Endothelial cell of umbilical vein (primary cell): ENCODE measurements at places on chromosomes 5 and 9. TPM values are rescaled to one million over a fixed set of nuclear protein-coding genes. Genes with fewer than 3 reads are reported as not detected.
A peak's percentile ranks its signal among the peaks of the same experiment; 100 is the strongest.

Gene TRIM32
- 18.2 and 18.4 TPM in 2 replicates for total RNA-seq

Gene NIPSNAP3A
- 27.2 and 27.8 TPM in 2 replicates for total RNA-seq

- H3K36me3 ChIP-seq, result no peaks in the 10 kb centered on the region
- peaks cover 38% of the 10 kb centered on the region for H3K27me3 ChIP-seq
- no peak overlapping the region for H3K27ac ChIP-seq
- peaks cover 6% of the 10 kb centered on the region for H3K4me1 ChIP-seq
- DNase-seq, result no peak
Measured at GRCh38 chr5:36606036-36606427, 374 bp upstream of the SLC1A3 start.

- no peaks in the 10 kb centered on the region for H3K27me3 ChIP-seq
- H3K4me1 ChIP-seq, result no peaks in the 10 kb centered on the region
- H3K36me3 ChIP-seq, result peaks cover 2% of the 10 kb centered on the region
- no peak overlapping the region for H3K4me3 ChIP-seq
- no peak for DNase-seq
Measured at GRCh38 chr5:151820903-151821302, 49.1 kb downstream of the G3BP1 start.

DNA sequence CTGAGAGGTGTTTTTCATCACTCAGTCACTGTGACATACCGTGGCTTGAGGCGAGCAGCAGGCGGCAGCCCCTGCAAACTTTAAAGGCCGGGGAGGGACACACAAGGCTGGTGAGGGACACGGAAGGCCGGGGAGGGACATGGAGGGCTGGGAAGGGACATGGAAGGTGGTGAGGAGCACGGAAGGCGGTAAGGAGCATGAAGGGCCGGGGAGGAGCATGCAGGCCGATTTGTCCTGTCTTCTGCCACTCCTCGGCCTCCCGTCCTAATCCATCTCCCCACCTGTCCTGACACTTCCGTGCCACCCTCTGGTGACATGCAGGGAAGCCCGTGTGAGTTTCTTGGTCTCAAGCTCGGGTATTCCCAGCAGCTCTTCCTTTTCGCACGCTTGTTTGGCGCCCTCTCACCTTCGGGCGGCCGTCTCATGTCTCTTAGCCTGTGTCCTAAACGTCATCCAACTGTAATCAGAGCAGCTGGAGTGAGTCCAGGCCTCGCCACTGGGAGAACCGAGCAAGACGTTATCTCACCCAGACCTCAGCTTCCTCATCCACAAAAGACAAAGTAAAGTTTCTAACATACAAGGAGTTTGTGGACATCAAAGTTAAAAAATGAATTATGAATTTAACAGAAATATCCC lies 126.5 kb downstream of the MRPL36 start:
- no peak overlapping the region for H3K27ac ChIP-seq
- no peaks in the 10 kb centered on the region for H3K4me1 ChIP-seq
- H3K36me3 ChIP-seq, result no peaks in the 10 kb centered on the region
- H3K27me3 ChIP-seq, result peaks cover 10% of the 10 kb centered on the region

- H3K27ac ChIP-seq, result no peak overlapping the region
- DNase-seq, result no peak
- H3K27me3 ChIP-seq, result no peaks in the 10 kb centered on the region
- H3K4me1 ChIP-seq, result no peaks in the 10 kb centered on the region
- no peaks in the 10 kb centered on the region for H3K36me3 ChIP-seq
- no peak overlapping the region for H3K4me3 ChIP-seq
Measured at GRCh38 chr5:131367219-131367860, 103.5 kb downstream of the CDC42SE2 start.

DNA sequence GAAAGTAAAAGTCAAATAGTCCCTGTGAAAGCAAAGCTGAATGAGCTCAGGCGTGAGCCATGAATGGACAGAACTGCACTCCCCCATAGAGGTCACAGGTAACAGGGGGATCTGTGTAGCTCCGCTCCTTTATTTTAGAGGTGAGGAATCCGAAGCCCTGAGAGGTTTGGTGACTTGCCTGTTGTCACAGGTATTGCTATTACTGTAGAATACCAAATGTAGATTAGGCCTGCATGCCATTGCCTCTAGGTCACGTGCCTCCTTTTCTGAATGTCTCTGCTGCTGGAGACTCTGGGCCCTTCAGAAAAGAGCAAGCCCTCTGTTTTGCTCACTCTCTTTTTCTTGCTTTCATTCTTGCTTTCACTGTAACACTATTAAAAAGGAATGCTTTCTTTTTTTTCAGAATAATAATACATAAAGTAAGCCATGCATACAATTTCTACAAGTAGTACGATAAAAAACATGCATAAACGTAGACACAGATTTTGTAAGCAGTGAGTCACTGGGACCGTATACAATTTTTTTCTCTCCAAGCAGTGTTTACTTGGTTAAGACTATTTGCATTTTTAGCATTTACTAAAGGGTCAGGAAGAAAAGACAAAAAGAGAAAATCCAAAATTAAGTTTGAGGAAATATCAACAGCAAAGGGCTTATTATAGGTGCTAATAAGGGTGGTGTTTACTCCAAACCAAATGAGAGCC lies 568.7 kb upstream of the ADAMTS16 start:
- no peaks in the 10 kb centered on the region for H3K36me3 ChIP-seq
- H3K27ac ChIP-seq, result no peak overlapping the region
- no peak overlapping the region for H3K4me3 ChIP-seq
- H3K4me1 ChIP-seq, result no peaks in the 10 kb centered on the region
- no peaks in the 10 kb centered on the region for H3K27me3 ChIP-seq

DNA sequence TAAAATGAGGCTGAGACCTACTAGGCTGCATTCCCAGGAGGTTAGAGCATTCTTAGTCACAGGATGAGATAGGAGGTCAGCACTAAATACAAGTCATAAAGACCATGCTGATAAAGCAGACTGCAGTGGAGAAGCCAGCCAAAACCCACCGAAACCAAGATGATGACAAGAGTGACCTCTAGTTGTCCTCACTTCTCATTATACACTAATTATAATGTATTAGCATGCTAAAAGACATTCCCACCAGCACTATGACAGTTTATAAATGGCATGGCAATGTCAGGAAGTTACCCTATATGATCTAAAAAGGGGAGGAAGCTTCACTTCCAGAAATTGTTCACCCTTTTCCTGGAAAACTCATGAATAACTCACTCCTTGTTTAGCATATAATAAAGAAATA lies 88.6 kb downstream of the PLPPR1 start:
- no peaks in the 10 kb centered on the region for H3K27me3 ChIP-seq
- peak overlapping the region; percentile 85 for H3K27ac ChIP-seq
- DNase-seq, result peak; percentile 87
- H3K4me1 ChIP-seq, result peaks cover 37% of the 10 kb centered on the region
- no peak overlapping the region for H3K4me3 ChIP-seq
- H3K36me3 ChIP-seq, result no peaks in the 10 kb centered on the region

DNA sequence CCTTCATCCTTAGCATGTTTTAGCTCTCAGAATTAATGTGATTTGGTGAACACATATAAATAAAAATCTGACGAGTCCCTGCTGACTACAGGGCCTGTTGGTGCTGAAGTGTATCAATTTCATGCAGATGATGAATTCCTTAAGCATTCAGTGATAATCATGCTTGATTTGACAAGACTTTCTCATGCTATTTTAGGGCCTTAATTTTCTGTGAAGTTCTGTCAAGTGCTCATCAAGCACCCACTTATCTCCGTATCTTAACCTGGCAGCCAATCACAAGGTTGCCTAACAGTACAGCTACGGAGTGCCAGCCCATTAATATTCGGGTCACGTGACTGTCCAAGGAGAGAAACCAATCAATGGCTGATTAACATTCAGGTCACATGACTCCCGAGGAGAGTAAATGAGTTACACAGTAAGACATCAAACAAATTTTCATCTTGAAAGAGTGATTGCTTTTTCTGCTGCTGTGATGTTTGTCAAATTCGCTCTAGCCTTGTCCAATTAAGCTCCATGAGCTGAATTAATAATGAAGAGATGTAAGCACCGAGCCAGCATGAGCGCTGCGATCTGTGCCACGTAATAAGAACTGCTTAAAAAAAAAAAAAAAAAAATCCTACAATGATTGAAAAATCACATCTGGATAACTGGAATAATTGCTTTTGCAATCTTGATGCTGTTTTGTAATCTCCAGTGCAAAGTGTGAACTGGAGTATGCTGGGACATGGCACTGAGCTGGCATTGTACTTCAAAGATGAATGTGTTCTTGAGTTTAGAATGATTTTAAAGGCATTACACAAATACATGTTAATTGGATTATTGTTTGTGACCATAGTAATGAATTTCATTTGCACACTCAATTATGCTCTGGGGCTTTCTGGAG lies 104.3 kb upstream of the SPATA31D4 start:
- H3K4me3 ChIP-seq, result no peak overlapping the region
- no peak for DNase-seq
- peaks cover 18% of the 10 kb centered on the region for H3K4me1 ChIP-seq
- peaks cover 3% of the 10 kb centered on the region for H3K27me3 ChIP-seq
- H3K27ac ChIP-seq, result no peak overlapping the region
- no peaks in the 10 kb centered on the region for H3K36me3 ChIP-seq
